ENCODE measurements at places on chromosomes 1 and 21. TPM values are rescaled to one million over a fixed set of nuclear protein-coding genes. Genes with fewer than 3 reads are reported as not detected.

The TOMM20 gene
- 110 TPM for total RNA-seq

DNA sequence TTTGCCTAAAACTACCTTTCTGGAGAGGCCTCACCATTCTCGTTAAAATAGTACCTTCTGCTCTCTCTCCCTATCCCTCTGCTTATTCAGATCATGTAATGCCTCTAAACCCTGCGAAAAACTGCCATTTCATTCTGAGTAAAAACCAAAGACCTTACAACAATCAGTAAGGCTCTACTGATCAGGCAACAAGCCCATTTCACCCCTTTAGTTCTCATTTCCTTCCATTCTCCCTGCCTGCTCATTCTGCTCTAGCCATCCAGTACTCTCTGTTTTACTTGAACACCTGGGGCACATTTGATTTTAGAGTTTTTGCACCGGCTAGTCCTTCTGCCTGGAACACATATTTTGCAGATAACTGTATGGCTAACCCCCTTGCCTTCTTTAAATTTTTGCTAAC is 187.8 kb downstream of the COQ8A start:
- DNase-seq, result no peak

The C1orf210 gene
- total RNA-seq, result not detected

DNA sequence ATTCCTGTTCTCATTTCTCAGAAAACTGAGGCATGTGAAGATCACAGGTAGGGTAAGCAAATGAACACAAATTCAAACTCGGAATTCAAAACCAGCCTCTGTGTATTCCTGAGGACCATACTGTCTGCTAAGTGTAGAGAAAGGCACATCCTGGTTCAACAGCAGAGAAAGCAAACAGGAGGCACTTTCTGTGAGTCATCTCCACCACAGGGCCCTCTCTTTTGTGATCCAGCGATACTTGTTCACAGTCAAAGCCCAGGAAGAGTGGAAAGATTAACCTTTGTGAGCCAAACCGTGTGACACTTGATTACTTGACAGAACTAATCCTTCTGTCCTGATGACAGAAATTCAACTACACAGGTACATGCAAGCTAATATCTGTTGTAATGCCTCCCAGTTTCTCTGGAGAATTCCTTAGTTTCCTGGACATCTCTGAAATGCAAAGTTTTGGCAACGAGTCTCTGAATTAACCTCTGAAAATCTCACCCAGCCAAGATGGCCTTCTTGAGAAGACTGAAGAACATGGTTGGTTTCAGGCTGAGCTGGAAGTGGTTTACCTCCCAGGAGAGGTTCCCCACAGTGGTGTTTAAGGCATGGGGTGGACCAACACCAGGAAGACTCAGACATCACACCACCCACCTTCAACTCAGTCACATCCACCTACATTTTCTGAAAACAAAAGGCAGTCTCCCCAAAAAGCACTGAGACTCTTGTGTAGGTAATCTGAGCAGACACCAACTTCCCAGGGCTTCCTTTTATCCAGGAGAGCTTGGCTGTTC is 98.2 kb upstream of the ERG start:
- DNase-seq, result no peak

DNA sequence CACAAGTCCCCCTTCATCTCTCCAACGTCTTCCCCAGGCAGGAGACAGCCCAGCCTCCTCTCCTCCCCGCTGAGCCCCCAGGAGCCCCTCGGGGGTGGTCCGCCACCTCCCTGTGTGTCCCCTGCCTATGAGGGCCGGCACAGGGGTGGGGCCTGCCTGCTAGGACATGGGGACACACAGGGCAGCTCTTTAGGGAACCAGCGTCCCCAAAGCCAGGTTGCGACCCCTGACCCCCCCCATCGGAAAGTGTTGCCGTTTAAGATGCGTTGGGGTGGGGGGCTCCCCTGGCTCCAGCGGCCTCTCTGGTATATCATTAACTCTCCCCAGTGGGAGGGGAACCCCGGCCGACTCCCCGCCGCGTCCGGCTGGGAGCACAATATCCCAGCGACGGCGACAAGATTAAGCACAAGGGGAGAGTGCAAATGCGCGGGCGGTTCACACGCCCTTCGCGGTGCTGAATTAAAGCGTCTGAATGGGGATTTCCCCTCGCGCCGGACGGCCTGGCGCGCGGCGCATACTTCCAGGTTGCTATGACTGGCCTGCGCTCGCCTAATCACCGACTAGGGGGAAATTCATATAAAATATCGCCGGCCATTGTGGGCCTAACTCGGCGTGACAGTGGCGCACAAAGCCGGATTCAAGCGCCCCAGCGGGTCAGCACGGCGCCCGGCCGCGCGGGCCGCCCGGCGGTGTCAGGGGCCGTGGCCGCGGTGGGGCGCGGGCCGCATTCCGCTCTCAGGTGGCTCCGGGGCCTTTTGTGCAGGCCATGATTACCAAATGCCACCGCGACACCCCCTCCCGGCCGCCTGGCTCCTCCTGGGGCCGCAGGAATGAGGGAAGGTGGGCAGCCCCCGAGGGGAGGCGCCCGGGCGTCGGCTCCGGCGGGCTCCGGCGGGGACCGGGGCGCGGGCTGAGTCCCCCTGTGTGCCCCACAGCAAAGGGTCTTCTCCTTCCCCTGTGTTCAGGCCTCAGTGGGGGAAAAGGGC is 30.9 kb downstream of the WNT3A start:
- DNase-seq, result no peak

GRCh38 chr1:247212012-247212411 is 40.2 kb upstream of the ZNF124 start:
- DNase-seq, result no peak

The CAMTA1 gene
- total RNA-seq, result 52.5 TPM

- no peak for DNase-seq
These were observed 4.2 kb upstream of the PTPN22 start for GRCh38 chr1:113875714-113876113.

GRCh38 chr1:170305777-170306512 is 160.2 kb downstream of the NTMT2 start:
- no peak for DNase-seq

GRCh38 chr1:47759936-47760629 is 237.1 kb downstream of the TRABD2B start:
- no peak for DNase-seq

The RAB25 gene
- not detected for total RNA-seq

The KRTAP12-2 gene
- not detected for total RNA-seq

GRCh38 chr1:3407021-3407420 is 47.4 kb upstream of the ARHGEF16 start:
- DNase-seq, result no peak
